ENCODE measurements at places on chromosomes 1 and 21.

- ATAC-seq: no peak
Measured at GRCh38 chr1:39620659-39621165, 18.7 kb downstream of the HEYL start.

DNA sequence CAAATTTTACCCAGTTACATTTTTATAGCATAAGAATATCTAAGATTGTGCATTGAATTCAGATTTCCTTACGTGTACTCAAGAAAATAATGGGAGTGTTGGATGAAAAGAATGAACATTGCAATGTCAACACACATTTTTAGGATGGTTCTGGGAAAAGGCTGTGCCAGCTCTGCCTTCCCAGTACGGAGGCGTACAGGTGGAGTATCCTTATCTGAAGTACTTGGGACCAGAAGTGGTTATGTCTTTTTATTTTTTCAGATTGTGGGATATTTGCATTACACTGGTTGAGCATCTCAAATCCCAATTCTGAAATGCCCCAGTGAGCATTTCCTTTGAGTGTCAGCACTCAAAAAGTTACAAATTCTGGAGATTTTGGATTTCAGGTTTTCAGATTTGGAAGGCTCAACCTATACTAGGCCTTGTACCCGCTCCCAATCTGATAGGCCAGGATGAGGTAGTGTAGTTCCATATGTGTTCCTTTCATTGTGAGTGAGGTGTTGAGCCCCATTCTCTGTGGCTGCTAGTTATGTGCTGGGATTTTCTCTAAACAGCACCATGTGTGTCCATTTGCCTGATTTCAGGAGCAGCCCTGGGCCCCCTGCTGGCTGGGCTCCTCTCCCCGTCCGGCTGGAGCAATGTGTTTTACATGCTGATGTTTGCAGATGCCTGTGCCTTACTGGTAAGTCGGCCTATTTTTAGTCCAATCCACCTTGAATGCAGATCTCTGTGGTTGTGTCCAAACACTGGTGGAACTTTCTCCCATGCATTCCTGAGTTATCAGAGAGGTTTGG, 60.8 kb downstream of the SLC37A1 start:
- ATAC-seq: no peak

- ATAC-seq: no peak
Measured at GRCh38 chr1:72847651-72848050, 565.3 kb upstream of the NEGR1 start.

DNA sequence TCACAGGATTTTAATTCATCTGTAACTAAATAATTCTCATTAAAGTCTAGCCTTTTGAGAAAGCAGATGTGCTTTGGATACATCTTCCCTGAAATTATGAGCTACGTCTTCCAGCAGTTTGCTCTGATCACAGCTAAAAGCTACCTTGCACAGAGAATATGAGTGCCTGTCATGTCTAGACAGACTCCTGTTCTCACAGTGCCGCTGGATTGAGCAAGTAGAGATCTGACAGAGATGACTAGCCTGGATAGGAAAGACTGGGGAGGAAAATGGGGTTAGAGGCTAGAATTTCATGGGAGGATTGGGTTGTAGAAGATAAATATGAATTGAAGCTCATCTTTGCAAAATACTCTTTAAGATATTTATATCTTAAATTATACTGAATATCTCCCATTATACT, 24.1 kb downstream of the CEPT1 start:
- ATAC-seq: no peak

- ATAC-seq: no peak
Measured at GRCh38 chr1:180192172-180192571, 37.5 kb downstream of the QSOX1 start.

- ATAC-seq: no peak
Measured at GRCh38 chr1:227059076-227059475, 119.0 kb downstream of the COQ8A start.

Data from activated CD4-positive, CD25-positive, alpha-beta regulatory T cell treated with anti-CD3 and anti-CD28 coated beads, Interleukin-2, amount 50 U/mL, for 24 hours (primary cell).